ENCODE measurements at places on chromosomes 5 and 9. TPM values are rescaled to one million over a fixed set of nuclear protein-coding genes. Genes with fewer than 3 reads are reported as not detected.

DNA sequence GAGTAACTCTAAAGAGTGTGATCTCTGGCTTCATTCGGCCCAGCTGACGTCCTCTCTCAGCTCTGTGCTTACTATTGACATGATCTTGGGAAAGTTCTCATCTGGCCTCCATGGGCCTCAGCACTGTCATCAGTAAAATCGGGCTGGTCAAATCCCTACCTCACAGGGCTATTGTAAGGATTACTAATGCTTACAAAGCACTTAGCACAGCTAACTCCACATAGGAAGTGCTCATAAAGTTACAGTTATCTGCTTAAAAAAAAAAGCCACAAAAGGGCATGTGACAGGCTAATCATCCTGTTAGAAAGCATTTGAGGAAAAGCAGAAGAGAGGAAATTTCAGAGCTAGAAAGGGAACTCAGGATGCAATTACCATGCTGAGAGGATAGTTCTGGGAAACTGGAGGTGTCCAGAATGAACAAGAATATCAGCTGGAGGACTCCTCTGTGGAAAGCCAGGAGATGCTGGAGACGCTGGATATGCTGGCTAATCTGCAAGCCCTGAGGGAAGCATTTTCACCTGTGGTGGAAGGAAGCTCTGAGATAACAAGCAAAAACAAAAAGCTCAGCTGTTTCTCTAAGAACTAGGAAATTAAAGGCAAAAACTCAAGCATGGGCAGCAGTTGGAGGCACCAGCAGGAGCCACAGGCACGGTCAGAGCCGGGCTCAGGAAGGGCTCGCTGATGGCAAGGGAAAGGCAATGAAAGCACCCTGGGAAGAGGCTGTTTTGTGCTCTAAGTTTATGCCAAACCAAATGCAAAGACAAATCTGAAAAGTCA, 4.4 kb upstream of the BHMT start:
- no peak for DNase-seq

- no peak for DNase-seq
These were observed 22.4 kb upstream of the PPP2CA start for GRCh38 chr5:134248256-134248655.

DNA sequence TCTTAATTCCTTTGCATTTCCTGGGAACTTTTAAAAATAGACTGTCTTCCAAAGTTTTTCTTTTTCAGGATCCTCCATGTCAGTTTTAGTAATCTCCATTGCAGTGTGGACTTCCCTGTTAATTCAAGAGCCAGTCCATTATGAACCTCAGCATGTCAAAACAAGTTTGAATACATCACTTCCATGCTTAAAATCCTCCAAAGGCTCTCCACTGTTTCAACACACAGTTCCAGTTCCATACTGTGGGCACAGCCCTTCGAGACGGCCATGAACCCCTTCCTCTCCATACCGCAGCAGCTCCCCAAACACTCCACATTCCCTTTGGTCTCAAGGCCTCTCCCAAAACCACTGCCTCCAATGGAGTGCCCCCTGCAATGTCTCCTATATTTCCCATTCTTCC, 19.5 kb downstream of the LIFR start:
- DNase-seq, result no peak

DNA sequence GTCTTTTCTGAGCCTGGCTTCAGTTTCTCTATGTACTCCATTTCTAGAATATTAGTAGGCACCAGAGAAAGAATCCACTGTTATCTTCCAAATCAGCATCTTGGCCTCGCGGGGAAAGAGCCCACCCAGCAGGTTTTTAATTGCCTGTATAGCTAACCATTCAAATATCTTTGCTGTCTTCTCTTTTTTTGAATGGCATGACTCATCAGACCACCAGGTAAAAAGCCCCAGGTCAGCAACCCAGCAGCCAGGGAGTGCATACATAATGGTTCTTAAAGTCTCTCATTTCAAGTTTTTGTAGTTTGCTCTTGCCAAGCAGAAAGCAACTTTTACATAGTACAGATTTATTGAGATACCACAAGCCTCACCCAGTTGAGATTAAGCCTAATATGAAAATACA, 50.7 kb downstream of the TMEM167A start:
- no peak for DNase-seq

- peak; percentile 54 for DNase-seq
These were observed 90.1 kb downstream of the THBS4 start for GRCh38 chr5:80125022-80125961.

DNA sequence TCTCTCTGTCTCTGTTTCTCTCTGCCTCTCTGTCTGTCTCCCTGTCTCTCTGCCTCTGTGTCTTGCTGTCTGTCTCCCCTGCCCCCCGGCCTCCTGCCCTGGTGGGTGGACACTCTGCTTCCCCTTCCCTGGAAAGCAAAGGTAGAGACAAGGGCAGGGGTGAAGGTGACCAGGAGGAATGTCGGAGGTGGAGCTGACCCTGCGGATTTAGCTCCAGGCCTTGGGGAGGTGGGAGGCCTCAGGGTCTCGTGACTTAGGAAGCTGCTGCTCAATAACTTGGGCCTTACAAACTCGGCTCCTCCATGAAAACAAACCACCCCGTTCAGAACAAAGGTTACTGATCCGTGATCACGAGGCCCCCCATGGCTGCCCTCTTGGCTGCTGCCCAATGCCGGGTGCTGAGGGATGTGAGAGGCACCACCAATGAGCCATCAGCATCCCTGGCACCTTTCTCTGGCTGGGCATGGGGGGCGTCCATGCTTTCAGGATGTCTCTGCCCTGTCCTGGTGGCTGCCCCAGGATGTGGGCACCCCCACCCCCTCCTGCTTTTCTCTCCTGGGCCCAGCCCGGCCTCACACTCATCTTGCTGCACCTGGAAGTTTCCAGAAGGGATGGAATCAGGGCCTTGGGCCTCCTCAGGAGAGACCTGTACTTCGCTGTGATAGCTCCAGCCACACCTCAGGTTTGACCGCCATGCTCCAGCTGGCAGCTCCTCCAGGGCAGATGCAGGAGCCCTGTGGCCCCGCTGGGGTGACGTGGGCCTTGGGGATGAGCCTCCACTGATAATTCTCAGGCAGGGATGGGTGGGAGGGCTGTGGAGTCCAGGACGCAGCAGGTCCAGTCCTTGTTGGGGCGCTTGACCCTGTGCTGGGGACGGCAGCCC, 14.8 kb upstream of the SLC6A19 start:
- no peak for DNase-seq

DNA sequence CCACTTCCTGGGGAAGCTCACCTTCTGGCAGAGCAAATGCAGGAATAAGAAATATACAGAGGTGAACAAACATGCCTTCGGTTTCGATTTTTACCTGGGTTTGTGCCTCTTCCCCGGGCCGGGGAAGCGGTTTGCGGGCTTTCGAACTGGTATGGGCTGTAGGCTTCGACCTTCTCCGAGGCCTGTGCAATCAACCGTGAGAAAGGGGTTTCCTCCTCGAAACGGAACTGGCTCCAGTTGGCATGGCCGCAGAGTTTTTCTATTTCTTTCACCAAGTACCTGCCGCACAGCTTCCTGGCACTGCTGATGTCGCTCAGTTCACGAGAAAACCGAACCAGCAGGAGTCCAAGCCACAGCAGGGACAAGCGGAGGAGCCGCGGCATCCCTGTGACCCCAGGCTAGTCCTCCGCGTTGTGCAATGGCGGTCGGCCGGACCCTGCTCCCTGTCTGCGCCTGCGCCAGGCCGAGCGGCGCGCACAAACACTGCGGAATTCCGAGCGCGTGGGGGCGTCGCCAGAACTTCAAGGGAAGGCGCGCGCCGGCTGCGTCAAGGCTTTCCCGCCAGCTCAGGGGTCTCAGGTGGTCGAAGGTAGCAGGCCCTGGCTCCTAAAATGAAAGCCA, at the start of gene INSL6:
Gene INSL6 (minus strand): TSS at position 420 of the 621 bp plus-strand sequence. CDS start 37 bp downstream, at position 383.
- DNase-seq, result peak; percentile 6

- DNase-seq, result peak; percentile 39
These were observed 87.0 kb downstream of the WNK2 start for GRCh38 chr9:93270976-93271375.

- DNase-seq, result no peak
These were observed 71.7 kb upstream of the RUFY1 start for GRCh38 chr5:179478624-179479023.

DNA sequence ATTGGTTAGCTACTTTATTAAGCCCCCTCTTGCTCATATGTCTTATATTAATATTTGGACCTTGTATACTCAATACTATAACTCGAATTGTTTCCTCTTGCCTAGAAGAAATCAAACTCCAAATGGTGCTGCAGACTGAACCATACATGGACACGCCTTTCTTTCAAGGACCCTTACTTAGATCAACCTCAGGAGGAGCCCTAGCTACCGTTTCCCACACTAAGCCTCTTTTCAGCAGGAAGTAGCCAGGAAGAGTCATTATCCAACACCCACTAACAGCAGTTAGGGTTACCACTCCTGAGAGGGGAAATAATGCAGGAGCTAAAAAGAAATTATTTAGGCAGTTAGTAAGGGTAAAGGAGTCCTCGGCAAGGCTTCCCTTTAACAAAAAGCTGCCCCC, 243.8 kb upstream of the PUM3 start:
- no peak for DNase-seq

DNA sequence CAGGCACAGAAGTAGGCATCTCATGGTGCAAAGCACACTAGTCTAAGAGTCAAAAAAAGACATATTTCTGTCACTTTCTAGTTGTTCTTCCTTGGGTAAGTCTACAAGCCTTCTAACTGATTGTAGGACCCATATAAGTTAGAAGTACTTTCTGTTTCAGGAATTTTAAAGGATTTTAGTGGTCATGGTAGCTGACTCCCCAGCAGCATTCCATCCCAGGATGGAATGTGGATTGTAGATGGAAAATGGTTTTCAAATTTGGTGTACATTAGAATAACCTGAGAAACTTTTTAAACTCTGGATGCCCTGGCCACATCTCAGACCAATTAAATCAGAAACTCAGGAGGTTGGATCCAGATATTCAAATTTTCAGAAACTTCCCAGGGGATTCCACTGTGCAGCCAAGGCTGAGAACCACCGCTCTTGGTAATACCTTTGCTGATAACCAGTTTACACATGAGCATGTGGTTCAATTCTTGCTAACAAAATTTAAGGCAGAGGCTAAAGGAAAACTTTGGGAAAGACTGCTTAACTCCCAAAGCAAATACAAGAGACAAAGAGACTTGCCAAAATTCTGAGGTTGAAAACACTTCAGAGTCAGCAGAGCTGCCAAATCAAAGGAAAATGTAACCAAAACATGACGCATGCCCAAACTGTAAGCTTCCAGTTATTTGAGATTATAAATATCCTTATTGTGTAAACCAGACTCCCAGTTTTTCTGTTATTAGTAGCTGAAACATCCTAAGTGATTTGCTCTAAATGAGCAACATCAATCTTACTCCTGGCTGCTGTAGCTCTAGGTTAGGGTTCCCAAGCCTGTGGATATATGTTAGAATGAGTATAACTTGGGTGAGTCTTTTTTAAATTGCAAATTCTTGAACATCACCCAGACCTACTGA, 145.4 kb upstream of the MTAP start:
- DNase-seq, result no peak

DNA sequence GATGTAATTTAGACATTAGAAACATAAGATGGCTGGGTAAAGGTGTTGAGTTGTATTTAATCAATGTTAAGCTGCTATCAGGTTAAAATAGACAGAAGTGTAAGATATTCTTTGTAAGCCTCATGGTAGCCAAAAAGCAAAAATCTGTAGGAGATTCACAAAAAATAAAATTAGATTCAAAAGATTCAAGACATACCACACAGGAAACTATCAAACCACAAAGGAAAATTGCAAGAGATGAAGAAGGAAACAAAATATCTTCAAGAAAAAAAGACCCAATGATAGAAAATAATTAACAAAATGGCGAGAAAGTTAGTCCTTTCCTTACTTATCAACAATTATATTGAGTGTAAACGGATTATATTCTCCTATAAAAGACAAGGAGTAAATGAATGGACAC, 15.3 kb downstream of the XRCC4 start:
- DNase-seq, result no peak

- DNase-seq, result no peak
These were observed 597.9 kb upstream of the TLE4 start for GRCh38 chr9:78973907-78974306.

Gene SPATA31C1
- not detected for total RNA-seq

Gene TMEM245
- 34.3 TPM for total RNA-seq

Gene HARS2
- 65.1 TPM for total RNA-seq

Gene SEMA6A
- 0.61 TPM for total RNA-seq

Gene SPINK4
- total RNA-seq, result not detected
